Activated CD8-positive, alpha-beta memory T cell treated with anti-CD3 and anti-CD28 coated beads for 24 hours (primary cell): ENCODE measurements at places on chromosomes 7 and 10.

DNA sequence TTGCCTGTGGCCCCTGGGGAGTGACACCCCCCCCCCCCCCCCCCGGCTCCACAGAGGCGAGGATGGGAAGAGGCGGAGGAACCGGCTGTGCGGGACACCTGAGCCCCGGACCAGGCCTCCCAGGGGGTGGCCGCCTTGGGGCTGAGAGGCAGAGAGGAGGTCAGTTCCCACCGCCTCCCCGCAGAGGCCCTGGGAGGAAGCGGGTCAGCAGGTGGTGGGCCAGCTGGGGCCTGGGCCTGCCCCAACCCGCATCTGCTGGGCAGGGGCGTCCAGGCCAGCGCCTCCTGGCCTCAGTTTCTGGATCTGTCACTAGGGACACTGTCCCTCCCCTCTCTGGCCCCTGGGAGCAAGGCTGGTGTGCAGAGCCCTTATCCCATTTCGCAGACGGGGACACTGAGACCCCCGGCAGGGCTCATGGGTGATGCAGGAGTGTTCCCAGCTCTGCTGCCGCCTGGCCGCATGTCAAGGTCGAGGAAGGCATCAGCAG is 14.6 kb upstream of the LFNG start:
- DNase-seq: no peak

GRCh38 chr7:149720372-149721083 is 52.9 kb downstream of the ZNF467 start:
- DNase-seq: peak; percentile 51

DNA sequence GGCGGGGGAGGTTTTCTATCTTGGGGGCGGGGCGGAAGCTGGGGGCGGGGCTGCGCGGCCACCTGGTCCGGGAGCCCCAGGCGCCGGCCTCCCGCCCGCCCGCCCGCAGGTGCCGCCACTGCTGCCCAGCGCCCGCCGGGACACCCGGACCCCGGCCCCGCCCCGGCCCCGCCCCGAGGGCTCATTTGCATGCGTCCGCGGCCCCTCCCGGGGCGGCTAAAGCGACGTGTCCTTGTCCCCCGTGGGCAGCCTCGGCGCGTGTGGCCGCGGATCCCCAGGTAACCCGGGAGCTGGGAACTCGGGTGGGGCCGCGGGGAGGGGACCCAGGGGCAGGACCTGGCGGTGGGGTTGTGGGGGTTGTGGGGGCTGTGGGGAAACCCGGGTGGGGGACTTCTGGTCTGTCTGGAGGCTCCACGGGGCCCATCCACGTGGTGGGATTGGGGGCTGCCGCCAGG is at the start of gene BHLHA15:
TSS of gene BHLHA15 (plus strand) at position 219 of the 455 bp plus-strand sequence. CDS start 871 bp downstream, outside the sequence.
- no peak for DNase-seq

GRCh38 chr7:50711271-50712175 is 71.2 kb downstream of the GRB10 start:
- no peak for DNase-seq

DNA sequence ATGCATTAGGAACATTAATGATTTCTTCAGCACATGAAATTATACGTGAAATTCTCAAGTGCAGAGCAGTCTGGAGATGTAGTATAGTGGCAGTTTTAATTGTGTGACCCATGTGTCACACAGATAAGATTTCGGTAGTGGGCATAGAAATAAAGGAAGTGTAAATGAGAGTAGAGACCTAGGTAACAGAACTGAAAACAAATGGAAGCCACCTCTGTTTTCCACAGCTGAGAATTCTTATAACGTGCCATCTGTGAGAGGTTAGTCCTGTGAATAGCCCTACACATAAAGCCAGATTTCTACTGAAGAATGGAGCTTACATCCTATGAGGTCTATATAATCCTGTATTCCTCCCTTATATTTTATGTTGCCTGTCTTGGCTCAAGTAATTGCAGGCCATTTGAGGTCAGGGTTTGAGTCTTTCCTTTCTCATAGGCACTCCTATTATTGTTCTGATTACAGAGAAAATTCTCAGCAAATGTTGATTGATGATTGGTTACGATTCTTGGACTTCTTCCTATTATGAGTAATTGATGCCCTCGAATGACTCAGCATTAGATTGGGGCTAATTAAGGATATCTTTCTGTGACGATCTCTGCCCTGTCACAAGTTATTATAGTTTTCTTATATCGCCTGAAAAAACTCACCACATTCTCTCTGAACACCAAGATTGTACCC is 258.2 kb downstream of the KIF20B start:
- DNase-seq: no peak

DNA sequence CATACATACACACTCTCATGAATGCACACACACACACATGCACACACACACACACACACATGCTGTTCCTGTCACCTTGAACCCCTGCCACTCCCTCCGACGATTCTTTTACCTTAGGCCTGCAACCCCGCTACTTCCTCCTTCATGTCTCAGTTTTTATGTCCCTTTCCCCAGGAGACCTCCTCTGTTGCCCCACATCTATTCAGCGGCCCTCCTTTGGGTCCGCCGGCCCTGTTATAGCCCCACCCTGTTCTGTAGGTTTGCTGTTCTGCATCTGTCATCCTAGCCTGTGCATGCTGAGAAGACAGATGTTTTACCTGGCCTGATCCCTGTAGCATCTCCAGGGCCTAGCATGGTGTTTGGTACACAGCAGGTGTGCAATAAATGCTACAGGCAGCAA is 161.6 kb upstream of the PCBD1 start:
- DNase-seq: no peak

DNA sequence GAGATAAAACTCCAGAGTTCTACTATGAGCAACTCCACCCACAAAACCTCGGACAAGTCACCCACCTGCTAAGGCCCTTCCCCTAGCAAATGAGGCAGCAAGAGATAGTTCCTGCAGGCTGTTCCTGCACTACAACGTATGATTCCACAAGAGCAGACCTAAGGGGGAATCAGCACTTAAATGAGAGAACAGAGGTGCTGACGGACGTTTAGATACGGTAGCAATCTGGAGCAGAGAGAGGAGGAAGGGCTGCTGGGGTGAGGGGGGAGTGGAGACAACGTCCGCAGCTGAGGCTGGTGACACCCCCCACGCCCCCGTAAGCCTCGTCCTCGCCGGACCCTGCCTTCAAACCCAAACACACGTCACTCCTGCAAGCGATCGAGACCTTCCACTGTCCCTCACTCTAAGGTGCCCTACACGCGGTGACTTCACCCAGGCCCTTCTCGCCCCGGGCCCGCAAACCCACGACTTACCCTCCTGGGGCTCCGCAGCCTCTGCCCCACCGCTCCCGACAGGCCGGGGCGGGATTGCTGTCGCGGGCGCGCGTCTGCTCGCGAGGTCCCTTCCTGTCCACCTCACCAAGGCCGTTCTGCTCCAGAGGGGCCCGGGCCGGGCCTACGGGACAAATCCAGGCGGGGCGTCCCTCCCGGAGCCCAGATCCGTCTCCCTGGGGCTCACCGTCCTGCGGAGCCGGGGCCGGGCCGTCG is 635 bp downstream of the ZNF12 start:
- DNase-seq: no peak

GRCh38 chr10:106795619-106796018 is 368.9 kb downstream of the SORCS1 start:
- DNase-seq: no peak
